GM04504 (cell line): ENCODE measurements at places on chromosomes 1 and 21.

DNA sequence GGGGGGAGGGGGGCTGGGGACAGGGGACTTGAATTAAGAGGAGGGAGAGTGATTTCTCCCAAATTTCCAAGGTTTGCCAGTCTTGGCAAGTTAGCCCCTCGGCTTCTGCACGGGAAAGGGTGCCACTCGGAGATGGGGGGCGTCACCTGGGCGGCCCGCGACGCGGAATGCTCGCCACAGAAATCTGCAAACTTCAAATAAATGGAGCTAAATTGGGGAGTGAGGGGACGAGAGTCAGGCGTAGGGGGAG is 885 bp upstream of the SSBP3 start:
- no peak for DNase-seq

DNA sequence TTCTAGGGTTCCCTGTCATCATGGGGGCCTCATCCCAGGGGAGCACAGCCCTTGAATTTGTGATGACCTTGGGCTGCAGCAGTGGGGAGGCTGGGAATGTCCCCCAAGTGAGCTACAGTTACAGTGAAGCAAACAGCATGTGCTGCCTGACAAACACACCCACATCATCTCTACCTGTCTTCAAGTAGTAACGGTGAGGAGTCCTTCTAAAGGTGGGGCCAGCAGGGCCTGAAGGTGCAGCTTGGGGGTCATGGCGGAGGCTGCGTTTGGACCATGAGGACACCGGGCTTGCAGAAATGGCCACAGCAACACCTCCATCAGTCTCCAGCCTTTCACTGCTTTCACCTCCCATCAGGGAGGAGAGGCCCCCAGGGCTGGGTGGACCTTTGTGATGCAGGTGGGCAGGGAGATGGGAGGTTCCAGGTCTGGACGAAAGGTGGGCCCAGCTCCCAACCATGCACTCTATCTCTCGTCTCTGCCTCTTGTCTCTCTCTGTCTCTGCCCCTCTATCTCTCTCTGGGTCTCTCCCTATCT is 55.7 kb downstream of the WNT9A start:
- DNase-seq = no peak

- DNase-seq = no peak
These were observed 1.3 kb upstream of the SPRR3 start for GRCh38 chr1:153000294-153000693.

- DNase-seq = no peak
These were observed 76.7 kb upstream of the ARHGEF16 start for GRCh38 chr1:3377604-3378279.

- no peak for DNase-seq
These were observed 6.8 kb downstream of the LAMC1 start for GRCh38 chr1:183030053-183030452.

DNA sequence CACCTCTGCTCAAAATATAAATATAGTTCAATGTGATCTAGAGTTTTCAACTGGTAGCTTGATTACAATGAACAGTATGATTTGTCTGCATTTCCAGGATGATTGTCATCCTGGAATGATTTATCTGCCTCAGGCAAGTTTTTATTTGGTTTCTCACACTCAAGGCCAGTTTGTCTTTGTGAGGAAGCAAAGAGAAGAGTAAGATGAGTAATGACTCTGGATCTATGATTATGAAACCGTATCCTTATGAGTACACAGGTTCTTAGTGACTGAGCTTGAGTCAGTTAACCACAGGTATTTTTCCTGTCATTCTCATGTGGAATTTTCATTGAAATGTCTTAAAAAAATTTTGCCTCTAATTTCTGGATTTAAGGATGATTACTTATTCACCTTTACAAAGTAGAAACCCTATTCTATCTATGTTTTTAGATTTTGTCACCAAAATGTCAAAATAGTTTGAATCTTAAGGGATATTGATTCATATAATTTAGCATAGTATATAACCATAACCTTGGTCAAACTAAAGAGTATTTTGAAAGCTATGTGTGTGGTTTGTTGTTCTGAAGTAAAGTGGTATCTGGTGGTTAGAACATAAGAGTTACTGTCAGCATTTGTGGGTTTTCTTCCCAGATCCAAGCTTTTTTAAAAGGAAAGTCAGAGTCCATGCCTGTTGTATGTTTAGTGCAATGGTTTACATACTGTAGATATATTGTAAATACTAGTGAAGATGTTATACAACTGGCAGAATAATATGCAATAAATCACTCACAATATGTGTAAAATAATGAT is 145.0 kb downstream of the RASAL2 start:
- DNase-seq = peak; percentile 95

DNA sequence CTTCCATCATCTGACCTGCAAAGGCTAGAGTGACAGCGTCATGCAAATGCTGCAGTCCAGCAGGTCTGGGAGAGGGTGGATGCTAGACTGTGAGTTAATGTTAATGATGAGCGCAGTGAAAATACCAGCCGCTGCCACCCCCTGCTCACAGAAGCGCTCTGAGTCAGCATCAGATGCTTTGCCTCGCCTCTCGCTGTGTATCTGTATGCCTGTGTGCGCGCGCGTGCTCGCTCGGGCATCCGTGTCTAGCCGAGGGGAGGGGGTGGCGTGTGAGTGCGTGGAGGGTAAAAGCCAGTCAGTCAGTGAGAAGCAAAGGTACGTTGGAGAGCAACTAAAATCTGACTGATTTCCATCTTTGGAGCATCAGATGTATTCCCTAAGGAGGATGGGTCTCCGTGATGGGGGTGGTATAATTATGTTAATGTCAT is 858.7 kb downstream of the USP25 start:
- DNase-seq = peak; percentile 57
